ENCODE measurements at places on chromosomes 2 and 18.

DNA sequence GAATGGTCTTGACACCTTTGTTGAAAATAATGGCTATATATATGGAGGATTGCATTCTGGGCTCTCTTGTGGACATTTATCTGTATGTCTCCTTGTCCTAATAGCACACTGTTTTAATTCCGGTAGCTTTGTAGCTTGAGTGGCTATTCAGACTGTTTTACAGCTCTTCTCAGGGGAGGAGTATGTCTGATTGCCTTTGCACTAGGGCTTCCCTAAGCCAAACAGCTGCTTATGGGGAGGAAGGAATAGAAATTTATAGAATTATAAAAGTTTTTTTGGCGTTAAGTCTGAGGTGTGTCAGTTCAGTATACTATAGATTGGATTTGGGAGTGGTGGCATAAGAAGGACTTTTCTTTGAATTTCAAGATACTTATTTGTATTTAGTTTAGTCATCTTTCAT lies 12.6 kb downstream of the SEH1L start:
- no peak for DNase-seq

GRCh38 chr18:23540867-23541266 lies 37.6 kb downstream of the RMC1 start:
- DNase-seq: no peak

GRCh38 chr18:79868811-79869541 lies 71.2 kb downstream of the KCNG2 start:
- no peak for DNase-seq

DNA sequence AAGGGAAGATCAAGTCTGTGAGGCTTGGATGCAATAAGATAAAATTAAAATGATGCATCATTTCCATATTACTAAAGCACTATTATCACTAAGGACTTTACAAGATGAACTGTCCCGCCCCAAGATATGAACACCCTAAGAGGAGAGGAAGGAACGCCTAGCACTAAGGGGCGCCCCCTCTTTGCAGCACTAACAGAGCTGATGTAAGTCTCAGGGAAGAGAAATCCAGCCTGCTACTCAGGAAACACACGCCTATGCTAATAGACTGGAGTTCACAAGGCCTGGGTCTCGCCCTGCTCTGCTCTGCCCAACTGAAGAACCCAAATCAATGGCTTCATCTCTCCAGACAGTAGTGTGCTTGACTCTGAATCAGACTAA lies 6.1 kb downstream of the INO80C start:
- no peak for DNase-seq

DNA sequence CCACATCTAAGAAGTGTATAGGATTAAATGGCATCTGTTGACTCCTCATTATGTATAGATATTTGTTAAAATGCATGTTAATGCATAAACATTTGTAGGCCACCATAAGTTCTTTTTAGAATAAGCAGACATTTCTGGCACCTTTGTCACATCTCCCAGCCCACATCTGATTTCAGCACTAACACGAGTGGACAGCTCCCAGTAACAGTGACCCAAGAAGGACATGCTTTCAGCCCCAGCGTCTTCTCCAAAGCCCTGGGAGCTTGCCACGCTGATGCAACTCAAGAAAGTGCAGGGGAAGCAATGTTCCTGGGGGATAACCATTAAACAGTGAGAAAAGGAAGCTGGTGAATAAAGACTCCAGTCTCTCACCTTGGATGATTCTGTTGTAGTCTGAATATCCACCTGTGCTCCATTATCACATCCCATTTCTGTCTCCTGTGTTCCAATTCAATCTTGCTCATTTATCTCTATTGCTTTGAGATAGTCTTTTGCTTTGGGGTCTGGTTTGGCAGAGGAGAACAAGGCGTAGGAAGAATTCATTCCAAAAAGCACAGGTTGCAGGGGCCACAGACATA lies 182.6 kb upstream of the THSD7B start:
- DNase-seq: no peak

DNA sequence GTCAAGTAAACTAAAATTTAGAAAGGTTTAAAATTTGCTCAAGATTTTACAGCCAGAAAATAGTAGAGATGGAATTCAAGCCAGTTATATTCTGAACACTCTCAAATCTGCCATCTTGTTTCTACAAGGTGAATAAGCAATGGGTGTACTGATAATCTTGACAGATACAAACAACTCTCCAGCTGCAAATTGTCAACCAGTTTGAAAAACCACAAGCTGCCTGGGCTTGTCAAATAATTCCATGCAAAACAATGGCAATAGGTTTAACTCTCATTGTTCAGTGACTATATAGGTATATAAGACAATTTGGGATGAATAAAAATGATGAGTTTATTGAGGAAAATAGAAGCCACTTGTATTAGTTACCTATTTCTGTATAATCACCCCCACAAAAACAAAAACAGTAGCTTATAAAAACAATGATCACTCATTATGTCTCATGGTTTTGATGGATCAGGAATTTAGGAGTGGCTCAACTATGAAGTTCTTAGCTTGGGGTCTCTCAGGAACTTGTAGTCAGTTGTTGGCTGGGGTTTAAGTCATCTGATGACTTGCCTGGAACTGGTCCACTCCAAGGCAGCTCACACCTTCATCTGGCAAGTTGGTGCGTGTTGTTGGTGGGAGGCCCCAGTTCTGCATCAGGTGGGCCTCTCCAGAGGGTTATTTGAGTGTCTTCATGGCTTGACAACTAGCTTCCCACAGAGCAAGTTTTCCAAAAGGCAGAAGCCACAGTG lies 12.6 kb upstream of the EVA1A start:
- no peak for DNase-seq

- no peak for DNase-seq
These were observed 1.2 kb upstream of the MZT2A start for GRCh38 chr2:131493199-131493968.

DNA sequence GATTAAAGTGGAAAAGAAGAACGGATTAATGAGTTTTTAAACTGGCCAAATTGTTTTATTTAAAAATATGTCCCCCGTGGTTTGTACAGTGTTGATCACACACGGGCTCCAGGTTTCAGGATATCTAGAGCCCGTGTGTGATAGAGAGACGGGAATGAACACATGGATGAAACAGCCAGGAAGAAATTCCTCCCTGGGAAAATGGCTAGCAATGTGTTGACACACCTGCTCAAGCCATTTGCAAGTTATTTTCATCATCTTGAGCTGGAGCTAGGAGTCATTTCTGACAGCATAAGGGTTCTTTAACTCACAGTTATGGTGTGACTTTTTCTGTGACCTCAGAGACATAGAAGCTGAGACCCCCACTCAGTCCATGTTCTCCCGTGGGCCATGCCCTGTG lies 81.6 kb downstream of the LRRFIP1 start:
- DNase-seq: no peak

DNA sequence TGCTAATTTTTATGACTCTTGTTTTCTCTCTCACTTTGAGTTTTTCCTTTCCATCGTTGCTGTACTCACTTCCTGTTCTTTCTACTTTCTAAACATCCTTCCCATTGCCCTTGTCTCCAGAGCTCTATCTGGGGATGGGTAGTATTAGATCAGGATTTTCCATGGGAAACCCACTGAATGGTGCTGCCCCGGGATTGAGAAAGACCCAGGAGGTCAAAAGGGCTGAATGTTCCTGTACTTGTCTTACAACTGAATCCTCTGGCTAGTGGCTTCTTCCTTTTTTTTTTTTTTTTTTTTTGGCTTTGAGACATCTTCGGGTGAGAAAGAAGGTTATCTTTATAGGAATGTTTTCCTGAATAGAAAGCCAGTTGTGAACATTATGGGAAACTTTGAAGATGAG lies 364.8 kb upstream of the SLC14A2 start:
- DNase-seq: no peak

GRCh38 chr2:190352668-190353536 lies 9.5 kb downstream of the INPP1 start:
- no peak for DNase-seq

DNA sequence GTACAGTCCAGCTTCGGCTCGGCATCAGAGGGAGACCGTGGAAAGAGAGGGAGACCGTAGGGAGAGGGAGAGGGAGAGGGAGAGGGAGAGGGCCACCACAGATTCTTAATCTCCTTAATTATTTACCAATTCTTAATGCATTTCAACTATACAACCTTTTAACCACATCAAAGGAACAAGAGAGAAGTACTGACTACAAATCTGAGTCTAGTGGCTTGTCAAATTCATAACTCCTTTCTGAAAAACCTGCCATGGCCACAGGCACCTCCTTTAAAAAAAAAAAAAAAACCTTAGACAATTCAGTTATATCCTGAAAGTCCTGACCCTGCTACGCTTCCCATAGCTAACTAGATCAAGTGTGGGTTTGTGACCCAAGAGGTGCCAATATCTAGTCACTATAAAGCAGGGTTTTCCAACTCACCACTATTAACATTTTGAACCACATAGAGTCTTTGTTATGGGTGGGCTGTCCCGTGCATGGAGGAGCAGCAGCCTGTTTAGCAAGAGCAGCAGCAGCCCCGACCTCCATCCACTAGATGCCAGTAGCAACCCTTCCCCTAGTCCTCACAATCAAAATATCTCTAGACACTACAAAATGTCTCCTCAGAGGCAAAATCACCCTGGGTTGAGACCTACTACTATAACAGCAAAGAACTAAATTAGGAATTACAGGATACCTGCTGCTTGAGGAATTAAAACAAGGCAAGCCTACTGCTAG lies 6.8 kb downstream of the ESCO1 start:
- no peak for DNase-seq

GRCh38 chr2:170943596-170943995 lies 14.5 kb downstream of the GORASP2 start:
- no peak for DNase-seq

DNA sequence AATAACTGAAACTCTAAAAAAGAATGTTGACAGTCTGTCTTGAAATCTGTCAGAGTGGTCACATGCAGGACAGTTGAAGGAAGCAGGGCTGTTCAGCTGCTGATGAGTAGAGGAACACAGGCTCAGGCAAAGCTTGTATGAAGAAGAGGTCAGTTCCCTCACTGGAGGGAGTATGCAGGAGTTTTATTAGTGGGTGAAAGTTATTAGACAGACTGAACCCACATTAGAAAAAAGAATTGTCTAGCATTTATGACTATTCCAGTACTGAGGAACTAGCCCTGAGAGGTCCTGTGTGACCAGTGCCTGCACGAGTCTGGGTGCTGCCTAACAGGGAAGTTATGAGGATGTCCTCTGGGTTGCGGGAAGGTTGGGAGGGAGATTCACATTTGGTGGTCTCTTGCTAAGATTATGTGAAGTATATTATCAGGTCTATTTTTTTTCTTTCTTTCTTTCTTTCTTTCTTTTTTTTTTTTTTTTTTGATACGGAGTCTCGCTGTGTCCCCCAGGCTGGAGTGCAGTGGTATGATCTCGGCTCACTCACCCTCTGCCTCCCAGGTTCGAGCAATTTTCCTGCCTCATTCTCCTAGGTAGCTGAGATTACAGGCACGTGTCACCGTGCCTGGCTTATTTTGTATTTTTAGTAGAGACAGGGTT lies 9.6 kb downstream of the TET3 start:
- DNase-seq: no peak

All from effector CD8-positive, alpha-beta T cell (primary cell).